ENCODE measurements at places on chromosomes 6 and 20.

DNA sequence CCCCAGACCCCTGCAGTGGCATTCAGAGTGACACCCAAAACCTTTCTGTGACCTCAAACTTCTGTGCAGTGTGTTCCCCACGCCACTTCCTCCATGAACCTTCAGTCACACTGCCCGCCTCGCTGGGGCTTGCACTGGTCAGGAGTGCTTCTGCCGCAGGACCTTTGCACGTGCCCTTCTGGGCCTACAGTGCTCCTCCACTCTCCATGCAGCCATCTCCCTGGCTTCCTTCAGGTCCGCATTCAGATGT, 27.1 kb downstream of the SYNJ2 start:
- DNase-seq: no peak

- DNase-seq: no peak
Measured at GRCh38 chr6:120569714-120570113, 764.6 kb downstream of the TBC1D32 start.

GRCh38 chr6:167238146-167238693, 52.9 kb upstream of the UNC93A start:
- DNase-seq: no peak

DNA sequence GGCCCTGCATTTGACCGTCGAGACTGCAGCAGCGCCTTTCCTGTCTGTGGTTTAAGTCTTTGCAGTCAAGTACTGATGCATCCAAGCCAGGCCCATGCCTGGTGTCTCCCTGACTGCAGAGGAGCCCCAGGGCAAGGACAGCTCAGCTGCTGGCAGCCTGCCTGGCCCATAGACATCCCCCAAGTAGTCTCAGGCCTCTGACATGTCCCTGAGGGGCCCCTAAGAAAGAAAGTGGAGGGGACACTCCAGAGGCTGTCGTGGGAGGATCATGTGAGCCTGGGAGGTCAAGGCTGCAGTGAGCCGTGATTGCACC, 18.0 kb downstream of the HRH3 start:
- DNase-seq: no peak

DNA sequence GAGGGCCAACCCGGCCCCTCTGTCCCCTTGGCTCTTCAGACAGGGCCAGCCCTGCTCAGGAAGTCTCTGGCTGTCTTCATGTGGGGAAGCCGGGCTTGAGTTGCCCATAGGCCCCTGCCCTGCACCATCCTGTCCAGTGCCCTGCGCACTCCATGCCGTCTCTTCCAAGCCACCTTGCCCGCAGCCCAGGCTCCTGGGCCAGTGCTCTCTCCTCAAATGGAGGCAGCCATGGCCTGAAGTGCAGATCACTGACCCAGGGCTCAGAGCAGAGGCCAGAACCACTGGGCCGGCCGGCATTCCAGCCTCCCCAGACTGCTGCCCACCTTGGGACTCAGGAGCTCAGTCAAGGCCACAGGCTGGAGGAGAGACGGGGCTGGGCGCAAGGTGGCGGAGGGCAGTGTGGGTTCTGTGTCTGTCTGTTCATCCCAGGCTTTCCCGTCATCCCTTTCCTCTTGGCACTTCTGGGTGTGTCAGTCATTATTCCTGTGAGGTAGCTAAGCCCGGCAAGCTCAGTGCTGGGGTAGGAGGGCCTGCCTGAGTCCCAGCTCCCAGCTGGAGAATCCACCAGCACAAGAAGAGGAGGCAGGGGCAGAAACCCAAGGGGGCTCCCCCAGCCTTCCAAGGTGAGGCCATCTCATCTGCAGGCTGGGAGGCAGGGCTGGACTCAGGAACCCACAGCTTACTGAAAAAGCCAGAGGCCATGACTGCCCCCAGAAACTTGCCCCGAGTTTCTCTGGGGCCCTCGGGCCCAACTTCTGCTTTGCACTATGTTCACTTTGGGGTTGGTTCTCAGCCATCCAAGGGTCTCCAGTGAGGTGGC, 22.4 kb downstream of the SDCBP2 start:
- DNase-seq: no peak

DNA sequence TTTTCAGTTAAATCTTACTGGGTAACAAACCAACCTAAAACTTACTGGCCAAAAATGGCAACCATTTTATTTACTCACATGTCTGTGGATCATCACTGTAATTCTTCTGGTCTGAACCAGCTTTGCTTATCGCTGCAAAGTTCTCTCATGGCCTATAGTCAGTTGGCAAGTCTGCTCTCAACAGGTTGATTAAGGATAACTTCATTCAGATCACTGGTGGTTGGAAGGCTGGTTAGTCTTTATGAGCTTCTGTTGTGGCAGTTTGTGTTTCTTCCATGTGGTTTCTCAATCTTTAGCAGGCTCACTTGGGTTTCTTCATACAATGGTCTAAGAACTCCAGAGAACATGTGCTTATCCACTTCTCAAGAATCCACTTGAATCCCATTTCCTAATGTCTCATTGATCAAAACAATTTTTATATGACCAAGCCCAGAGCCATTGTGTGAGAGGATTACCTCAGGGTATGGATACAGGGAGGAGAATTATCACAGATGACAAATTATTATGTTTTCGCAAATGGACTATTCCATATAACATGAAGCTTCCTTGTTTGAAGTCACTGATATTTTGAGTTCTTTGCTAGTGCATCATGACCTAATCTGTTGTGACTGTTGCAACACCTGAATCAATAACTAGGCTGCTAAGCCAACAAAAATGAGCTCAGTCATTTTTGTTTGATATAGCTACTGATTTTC, 155.4 kb upstream of the BMP2 start:
- no peak for DNase-seq

DNA sequence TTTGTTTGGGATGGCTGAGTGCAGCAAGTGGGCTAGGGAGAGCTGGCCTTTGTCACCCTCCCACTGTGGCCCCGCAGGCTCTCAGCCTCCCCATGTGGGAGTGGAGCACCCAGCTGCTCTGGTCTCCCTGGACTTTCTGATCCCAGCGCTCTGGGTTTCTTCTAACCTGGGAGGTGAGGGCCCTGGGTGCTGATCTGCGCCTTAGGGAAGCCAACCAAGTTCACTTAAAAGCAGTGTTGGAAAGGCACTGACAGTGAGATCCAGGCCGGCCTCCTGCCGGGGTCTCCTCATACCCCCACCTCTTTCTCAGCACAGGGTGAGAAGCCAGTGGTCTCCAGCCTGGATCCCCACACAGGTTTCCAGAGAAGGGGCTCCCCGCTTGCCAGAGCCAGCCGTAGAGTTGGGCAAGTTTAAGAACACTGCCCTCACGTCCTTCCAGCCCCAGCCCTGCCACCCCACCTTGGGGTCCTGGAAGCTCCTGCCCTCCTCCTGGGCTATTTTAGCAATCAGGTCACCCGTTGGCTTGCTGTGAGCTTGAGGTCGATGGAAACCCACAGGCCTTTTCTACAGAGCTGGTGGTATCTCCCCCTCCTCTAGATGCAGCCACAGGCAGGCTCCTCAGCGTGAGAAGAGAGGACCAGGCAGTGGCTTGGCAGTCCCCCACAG, 9.6 kb downstream of the C20orf203 start:
- DNase-seq: no peak

- DNase-seq: no peak
Measured at GRCh38 chr20:34491226-34491931, 24.8 kb upstream of the DYNLRB1 start.
